Non-pigmented ciliary epithelial cell (primary cell): ENCODE measurements at places on chromosomes 3 and 15.

DNA sequence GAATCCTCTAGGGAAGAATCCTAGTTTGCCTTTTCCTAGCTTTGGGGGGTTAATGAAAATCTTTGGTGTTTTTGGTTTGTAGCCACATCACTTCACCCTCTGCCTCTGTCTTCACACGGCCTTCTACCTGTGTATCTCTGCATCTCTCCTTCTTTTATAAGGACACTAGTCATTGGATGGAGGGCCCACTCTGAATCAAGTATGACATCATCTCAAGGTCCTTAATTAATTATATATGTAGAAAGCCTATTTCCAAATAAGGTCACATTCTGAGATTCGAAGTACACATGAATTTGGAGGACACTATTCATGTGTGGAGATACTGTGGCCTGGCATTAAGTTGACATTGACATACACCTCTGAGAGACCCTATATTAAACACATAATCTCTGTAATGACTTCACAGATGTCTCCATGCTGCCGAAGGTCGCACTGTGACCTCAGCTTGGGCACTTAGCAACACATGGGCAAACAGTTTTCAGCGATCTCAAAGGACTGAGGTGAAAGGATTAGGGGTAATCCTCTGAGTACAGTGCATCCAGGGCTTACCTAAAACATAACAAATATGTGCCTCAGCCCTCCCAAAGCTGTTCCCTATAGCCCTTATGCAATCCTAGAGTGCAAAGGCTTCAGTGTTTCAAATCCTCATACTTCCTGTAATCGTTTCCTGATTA lies 446.0 kb downstream of the FGF12 start:
- DNase-seq, result no peak

GRCh38 chr3:95894820-95895219 lies 919.6 kb upstream of the EPHA6 start:
- no peak for DNase-seq

DNA sequence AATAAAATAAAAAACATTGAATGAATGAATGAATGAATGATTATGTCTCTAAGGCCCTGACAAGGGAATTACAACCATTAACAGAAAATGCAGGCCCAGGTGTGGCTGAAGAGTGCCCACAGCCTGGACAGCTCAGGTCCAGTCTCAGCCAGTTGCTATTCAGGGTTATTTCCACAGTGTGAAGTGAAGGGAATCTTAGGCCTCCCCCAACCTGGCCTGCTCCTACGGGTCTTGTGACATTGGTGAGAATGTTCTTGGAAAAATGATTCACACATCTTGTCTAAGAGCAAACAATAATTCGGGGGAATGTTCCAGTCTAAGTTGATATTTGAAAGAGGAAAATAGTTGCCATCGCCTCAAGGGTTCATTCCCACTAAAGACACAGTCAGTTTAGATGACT lies 37.0 kb downstream of the MINDY4B start:
- DNase-seq, result no peak

DNA sequence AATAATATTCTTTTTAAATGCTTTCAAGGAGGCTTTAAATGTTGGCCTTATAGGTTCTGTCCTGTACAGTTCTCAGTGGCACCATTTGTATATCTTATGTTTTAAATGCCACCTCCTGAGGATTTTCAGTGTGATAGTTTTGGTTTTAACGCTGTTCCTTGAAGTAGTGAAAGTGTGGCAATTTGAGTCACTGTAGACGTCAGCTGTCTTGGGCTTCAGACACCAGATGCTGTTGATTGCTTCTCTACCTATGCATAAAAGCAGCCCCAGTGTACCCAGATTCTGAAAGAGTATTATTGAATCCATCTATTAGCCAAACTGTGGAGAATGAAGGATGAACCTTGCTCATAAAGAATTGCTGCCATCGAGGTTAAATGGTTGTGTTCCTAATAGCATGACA lies 316.8 kb upstream of the GBE1 start:
- no peak for DNase-seq

DNA sequence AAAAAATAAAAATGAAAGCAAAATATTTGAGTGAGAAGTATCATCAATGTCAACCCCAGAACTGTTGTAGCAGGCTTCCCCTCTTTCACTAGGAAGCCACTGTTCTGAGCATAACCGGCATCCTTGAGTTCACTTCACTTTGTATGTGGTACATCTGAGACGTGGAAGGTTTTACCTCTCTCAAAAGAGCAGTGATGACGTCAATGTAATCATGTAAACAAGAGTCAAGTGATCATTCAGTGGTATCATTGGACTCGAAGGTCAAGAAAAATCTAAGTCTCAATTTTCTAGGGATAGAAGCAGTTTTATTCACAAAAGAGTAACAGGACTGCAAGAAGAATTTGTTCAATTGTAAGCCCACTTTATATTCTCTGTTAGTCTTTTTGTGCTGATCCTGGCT lies 339.8 kb upstream of the THRB start:
- no peak for DNase-seq

DNA sequence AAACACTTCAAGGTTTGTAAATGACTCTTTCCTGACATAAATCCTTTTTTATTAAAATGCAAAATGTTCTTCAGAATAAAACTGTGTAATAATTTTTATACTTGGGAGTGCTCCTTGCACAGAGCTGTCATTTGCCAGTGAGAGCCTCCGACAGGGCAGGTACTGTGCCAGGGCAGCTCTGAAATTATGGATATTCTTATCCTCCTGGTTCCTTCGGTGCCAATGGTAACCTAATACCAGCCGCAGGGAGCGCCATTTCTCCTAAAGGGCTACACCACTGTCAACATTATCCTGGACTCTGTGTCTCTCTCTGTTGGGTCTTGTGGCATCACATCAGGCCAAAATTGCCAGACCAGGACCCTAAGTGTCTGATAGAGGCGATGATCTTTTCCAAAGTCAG lies 33.0 kb downstream of the CHDH start:
- no peak for DNase-seq

DNA sequence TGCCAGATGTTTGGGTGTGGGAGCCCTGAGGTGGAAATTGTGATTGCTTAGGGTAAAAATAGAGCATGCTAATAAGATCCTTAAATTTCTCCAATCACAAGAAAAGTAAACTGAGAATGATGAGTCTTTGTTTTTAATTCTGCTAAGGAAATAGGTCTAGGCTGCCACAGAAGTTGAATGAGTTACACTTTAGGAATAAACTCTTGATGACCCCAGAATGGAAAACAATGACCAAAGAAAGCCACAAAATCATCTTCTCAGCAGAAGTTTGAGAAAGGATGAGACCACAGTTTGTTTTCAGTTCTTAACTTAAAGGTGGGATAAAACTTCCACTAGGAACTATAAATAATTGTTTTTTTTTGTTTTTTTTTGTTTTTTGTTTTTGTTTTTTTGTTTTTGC lies 164.6 kb upstream of the BCL6 start:
- no peak for DNase-seq

DNA sequence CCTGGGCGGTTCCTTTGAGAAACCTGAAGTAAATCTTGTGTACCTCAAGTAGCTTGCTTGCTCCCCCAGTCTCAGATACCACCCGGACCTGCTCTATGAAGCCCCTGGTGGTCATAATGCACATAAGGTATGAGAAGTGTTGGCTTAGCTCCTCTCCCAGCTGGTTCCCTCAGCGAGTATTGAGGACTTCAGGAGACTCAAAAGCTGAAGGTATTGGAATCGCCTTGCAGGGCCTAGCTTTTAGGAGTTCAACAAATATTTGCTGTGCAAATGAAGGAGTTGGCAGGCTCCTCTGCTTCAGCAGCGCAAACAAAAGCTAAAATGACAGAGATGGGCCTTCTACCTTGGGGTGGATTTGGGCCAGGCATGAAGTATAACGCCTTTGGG lies 1.7 kb downstream of the CMTM8 start:
- no peak for DNase-seq

- DNase-seq, result no peak
These were observed 87.8 kb downstream of the RSL24D1 start for GRCh38 chr15:55108858-55109518.

DNA sequence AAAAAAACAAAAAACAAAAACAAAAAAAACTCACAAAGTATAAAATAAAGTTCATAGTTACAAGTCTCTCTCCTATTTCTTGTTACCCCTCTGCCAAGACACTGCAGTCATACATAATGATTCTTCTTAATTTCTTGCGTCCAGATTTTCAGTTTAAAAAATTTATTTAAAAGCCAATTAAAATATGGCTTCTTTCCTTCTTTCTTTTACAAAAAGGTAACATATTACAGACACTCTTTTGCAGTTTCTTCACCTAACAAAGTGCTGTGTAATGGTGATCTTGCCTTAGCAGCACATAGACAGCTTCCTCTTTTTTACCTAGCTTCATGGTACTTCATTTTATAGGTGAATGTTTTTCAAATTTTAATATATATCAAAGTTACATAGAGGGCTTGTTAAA lies 136.1 kb upstream of the SGO1 start:
- DNase-seq, result no peak

DNA sequence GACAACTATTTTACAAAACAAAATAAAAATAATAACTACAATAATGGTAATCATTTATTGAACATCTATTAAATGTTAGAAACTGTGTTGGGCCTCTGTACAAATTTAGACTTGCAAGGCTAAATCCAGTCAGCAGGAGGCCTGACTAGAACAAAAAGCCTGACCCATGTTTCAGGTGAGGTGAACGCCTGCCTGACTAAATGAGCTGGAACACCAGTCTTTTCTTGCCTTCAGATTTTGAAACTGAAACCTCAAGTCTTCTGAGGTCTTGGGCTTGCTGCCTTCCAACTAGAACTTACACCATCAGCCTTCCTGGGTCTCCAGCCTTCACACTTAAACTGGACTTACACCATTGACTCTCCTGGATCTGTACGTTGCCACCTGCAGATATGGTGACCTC lies 706.9 kb downstream of the TBL1XR1 start:
- no peak for DNase-seq

DNA sequence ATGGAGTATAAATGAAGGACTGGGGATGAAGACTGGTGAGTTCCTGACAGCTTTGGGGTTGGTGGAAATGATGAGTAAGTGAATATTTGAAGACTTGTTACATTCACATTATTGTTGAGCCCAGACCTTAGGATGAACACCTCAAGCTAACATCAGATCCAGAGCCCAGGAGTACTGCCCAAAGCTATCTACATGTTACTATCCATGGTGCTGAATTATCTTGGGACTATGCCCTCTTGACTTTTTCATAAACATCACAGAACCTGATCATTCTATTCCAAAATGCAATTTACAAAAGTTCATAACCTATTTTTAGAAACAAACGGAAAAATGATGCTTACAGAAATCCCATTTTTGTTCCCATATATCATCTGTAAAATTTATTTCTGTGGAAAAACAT lies 613.3 kb downstream of the TUSC7 start:
- no peak for DNase-seq

GRCh38 chr15:62769604-62770003 lies 272.9 kb upstream of the TPM1 start:
- DNase-seq, result peak; percentile 81

- no peak for DNase-seq
These were observed 73.5 kb downstream of the SCN10A start for GRCh38 chr3:38742550-38742949.

DNA sequence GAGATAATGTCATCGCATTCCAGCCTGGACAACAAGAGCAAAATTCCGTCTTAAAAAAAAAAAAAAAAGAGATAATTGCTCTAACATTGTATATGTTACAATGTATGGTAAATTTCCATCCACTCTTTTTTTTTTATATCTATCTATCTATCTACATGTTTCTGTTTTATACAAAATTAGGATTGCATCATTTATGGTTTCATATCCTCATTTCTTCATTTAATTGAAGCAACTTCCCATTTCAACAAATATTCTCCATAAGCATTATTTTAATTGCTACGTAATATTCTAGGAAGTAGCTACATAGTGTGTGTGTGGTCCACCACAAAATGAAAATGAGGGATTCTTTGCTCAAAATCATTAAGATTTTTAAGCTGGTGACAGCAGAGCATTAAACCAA lies 18.4 kb downstream of the RBP1 start:
- DNase-seq, result no peak

- DNase-seq, result no peak
These were observed 16.1 kb upstream of the LYSMD4 start for GRCh38 chr15:99749386-99749785.

- no peak for DNase-seq
These were observed 21.0 kb downstream of the PAQR5 start for GRCh38 chr15:69319384-69320375.

DNA sequence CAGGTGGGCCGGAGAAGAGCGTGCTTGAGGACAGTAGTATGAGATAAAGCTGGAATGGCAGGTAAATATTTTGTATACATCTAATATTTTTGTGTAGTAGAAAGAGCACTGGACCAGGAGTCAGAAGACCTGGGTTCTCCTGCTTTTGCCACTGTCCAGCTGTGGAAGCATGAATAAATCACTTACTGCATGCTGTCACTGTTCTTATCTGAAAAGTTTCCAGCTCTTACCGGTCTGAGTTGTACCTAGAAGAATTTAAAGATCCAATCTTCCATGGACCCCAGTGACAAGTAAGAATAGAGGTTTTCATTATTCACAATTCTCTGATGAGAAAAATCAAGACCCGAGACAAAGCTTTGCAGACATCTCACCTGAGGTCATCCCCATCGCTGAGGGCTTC lies 5.9 kb downstream of the XPC start:
- DNase-seq, result no peak

DNA sequence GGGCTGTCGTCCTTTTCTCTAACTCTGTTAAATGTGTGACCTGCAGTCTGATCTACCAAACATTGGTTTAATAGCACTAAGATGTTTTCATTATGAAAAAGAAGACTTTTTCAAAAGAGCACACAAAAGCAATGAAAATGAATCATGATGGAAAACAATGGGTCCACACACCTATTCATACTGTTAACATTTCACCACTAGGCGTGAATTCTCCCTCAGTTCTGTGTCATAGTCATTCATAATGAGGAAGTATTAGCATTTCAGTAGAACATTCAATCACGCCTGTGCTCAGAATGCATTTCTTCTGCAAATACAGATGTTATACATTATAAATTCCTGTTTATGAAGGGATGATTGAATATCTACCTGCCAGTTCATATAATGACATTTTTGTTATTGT lies 35.9 kb downstream of the EIF4E3 start:
- no peak for DNase-seq

GRCh38 chr3:177973241-177973840 lies 562.9 kb upstream of the KCNMB2 start:
- peak; percentile 67 for DNase-seq

DNA sequence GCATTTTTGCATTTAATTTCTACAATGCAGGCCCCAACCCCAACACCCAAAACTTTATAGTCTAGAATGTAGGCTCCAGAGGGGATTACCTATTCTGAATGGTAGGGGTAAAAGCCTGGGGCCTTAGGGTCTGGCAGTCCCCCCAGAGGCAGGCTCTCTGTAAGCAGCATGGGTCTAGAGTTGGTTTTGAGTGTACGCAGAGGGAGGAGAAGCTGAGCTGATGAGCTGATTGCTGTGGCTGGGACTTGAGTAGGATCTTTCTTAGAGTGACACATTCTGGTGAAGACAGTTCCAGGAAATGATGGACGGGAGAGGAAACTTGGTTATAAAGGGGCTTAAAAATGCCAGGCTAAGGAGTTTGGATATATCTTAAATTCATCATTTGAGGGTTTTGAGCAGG lies 2.1 kb downstream of the LPP start:
- no peak for DNase-seq

- DNase-seq, result no peak
These were observed 73.4 kb downstream of the CCK start for GRCh38 chr3:42192334-42193200.
